ENCODE measurements at places on chromosomes 2 and 18.
A peak's percentile ranks its signal among the peaks of the same experiment; 100 is the strongest.

- no peak for DNase-seq
Observed at GRCh38 chr18:22556222-22557167, 138.8 kb upstream of the CTAGE1 start.

GRCh38 chr2:229226382-229226781, 44.7 kb downstream of the PID1 start:
- DNase-seq: no peak

- no peak for DNase-seq
Observed at GRCh38 chr2:174180165-174180724, 68.1 kb downstream of the OLA1 start.

GRCh38 chr2:126860385-126860784, 38.3 kb upstream of the TEX51 start:
- DNase-seq: no peak

DNA sequence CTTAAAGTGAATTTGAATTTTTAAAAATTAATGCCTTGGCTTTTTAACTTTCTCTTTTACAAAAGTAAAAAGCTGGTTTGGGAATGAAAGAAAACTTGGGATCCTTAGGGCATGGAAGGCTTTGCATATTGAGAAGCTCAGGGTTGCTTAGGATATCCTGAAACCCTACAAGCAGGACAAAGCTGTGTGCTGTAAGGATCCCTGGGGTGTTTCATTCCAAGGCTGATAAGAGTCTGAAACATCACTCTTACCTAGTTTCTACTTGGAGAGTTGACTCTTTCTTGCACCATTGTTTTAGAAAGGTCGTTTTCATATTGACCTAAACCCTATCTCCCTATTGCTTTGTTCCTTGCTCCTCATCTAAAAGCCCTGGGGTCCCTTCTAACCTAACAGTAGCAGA, 325.9 kb upstream of the NT5C1B start:
- no peak for DNase-seq

DNA sequence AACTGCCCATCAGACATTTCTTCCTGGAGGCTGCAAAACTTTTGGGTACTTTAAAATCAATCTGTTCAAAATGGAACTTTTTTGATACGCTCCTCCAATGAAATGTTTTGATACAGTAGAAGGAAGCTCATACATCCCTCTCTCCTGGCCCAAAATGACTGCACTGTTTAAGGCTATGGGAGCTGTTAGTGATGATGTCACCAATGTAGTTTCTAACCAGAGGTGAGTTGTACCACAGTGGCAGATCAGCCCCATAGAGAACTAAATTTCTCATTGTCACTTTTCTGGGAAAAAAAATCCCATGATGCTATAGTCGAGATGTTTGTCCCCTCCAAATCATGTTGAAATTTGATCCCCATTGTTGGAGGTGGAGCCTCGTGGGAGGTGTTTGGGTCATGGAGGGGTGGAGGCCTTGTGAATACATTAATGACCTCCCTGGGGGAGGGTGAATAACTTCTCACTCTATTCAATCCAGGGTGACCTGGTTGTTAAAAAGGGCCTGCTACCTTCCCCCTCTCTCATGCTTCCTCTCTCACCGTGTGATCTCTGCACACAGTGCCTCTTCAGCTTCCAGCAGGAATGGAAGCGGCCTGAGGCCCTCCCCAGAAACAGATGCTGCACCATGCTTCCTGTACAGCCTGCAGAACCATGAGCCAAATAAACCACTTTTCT, 117.4 kb upstream of the NPAS2 start:
- DNase-seq: no peak

DNA sequence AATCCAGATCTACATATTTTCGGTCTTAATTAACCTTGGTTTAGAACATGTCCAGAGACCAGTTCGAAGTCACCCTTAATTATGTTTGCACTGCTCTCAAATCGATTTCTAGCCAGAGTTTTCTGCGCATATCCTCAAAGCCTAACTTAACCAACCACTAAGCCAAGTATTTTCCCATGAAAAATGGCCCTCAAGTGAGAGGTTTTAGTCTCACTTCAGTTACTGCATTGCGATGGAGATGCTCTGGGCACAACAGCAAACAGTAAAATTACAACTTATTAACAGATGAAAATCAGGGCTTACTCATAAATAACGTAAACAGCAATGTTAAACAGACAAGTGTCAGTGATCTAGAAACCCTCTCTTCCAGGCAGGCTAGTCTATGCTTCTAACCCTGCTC, 4.5 kb downstream of the RTN4 start:
- DNase-seq: no peak

GRCh38 chr2:163656622-163657280, 79.1 kb downstream of the FIGN start:
- no peak for DNase-seq

GRCh38 chr18:8756571-8756970, 51.2 kb downstream of the MTCL1 start:
- no peak for DNase-seq

- DNase-seq: no peak
Observed at GRCh38 chr2:237304763-237305514, 109.0 kb downstream of the COL6A3 start.

DNA sequence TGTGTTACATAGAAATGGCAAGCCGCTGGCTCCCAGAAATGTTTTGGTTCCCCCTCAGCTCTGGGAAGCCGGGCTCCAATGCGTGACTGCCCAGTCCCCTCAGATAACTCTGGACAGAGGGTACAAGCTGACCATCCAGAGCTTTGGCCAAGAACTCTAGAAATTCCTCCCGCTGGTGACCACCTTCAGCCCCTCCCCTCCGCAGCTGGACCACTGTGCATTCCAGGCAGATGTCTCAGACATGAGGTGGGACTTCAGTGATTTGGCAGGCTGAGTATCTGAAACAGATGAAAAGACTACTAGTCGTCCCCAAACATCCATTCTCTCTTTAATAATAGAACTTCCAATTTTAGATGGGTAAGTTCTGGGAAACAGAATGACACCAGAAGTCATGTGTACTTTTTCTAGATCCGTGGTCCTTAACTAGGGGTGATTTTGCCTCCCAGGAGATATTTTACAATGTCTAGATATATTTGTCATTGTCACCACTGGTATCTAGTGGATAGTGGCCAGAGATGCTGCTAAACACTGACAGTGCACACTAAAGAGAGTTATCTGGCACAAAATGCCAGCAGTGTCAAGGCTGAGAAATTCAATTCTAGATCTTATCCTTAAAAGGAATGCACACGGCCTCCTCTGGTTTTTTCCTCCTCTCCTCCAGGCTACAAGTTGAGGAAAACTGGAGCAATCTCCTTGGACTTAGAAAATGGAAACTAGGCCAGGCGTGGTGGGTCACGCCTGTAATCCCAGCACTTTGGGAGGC, 294.3 kb downstream of the SRBD1 start:
- no peak for DNase-seq

- DNase-seq: peak; percentile 80
Observed at GRCh38 chr2:227471924-227472264, at the start of gene AGFG1. AGFG1 (plus strand) TSS chr2:227472156; CDS start chr2:227472422, 266 bp downstream.

DNA sequence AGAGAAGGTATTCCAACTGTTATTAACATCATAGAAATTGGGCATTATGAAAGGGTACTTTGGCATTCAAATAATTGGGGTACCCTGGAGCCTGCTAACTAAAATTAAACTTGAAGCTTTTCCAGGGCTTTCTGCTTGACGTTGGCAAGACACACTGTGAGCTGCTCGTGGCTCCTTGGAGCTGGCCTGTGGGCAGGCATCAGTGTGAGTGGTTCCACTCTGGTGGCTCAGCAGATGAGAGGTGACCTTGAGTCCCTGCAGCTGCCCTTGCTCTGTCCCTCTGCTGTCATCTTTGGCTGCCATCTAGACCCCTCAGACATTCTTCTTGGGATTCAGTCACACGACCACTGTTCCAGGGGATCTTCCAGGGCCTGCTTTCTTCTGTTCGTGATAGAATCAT, 6.7 kb downstream of the CNNM3 start:
- DNase-seq: no peak

DNA sequence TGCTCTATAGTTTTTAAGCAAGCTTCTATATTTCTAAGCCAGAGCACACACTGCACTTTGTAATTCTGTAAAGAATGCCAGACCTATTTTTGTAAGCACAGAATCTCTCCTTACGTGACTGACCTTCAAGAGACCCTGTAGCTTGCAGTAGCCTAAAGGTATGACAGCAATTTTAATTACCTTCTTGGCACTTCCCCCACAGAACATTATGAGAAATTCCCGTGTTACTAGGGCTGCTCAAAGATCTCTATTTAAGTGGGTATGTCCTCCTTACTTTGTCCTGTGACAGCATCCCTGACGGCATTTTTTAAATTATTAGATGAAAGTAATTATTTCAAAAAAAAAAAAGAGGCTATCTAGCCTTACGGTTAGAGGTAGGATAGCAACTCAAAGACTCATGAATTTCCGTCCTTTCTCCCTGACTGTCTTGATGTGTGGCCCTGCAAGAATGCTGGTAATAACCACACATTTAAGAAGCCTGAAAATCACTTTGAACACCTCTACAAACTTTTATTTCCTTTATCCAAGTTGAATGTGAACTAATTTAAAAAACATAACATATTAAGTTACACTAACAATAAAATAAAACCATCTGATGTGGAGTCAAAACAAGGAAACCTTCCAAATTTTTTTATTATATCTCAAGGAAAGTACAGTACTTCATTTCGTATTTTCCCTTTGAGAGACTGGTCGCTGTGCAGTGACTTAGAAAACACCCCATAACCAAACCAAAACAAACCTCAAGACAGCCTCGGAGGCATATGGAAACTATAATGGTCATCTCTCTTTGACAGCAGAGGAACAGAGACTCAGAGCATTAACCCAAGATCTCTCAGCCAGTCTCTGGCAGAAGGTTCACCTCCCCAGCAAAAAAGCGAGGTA, 54.9 kb downstream of the THUMPD2 start:
- no peak for DNase-seq

- DNase-seq: no peak
Observed at GRCh38 chr18:78696698-78697435, 282.8 kb upstream of the SALL3 start.

- no peak for DNase-seq
Observed at GRCh38 chr2:23280401-23280800, 104.6 kb upstream of the KLHL29 start.

DNA sequence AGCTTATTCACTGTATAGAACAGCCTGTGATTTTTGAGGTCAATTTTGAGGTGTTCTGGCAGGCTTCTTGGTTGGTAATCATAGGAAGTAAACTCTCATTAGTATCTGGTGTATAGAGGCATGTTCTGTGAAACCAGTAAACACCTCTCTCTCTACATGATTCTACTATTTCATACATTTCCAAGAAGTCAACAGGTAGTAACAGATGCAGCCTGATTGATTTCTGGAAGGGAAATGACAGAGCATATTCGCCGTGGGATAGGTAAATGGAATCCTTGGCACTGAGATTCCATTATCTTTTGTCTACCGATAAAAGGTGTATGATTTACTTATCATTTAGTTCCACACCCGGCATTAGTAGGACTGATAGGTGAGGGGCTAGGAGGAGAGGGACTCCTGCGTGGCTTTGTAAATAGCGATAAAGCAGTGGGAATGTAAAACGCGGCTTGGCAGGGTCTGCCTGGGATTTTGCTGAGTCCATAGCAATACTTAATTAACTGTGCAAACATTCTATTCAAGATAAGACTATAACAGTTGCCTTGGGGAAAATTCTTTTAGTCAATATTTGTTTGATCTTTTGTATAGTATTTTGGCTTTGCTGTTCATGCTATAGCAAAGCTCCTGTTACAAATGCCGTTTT, 32.3 kb downstream of the LYPD6B start:
- DNase-seq: no peak

- no peak for DNase-seq
Observed at GRCh38 chr2:85778646-85779379, 25.0 kb downstream of the ATOH8 start.

DNA sequence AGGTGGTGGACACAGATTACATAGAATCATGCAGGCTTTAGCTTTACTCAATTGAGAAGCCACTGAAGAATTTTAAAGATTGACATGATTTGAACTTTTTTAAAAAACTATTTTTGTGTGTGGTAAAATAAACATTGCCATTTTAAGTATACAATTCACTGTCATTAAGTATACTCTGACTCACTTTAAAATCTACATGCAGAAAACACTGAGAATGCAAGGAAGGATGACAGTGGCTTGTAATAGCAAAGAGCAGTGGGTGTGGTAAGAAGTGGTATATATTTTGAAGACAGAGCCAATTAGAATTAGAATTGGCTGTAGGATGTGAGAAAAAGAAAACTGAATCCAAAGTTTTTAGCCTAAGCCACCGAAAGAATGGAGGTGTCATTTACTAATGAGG, 14.9 kb downstream of the TRMT61B start:
- no peak for DNase-seq

- no peak for DNase-seq
Observed at GRCh38 chr2:67755156-67755882, 307.5 kb downstream of the C1D start.

GRCh38 chr2:9693196-9693491, 62.3 kb upstream of the YWHAQ start:
- no peak for DNase-seq

DNA sequence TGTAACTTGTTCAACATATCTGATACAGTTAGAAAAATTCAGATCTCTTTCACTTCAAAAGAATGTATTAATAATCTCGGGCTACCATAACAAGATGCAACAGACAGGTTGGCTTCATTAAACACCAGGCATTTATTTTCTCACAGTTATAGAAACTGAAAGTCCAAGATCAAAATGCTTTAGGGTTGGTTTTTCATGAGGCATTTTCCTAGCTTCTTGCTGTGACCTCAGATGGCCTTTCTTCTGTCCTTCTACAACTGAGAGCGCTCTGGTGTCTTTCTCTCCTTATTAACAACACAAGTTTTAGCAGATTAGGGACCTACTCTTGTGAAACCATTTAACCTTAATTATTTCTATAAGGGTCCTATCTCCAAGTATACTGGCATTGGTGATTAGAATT, 452.5 kb downstream of the ZNF804A start:
- DNase-seq: no peak

- DNase-seq: no peak
Observed at GRCh38 chr18:3029215-3029952, 16.4 kb upstream of the LPIN2 start.

DNA sequence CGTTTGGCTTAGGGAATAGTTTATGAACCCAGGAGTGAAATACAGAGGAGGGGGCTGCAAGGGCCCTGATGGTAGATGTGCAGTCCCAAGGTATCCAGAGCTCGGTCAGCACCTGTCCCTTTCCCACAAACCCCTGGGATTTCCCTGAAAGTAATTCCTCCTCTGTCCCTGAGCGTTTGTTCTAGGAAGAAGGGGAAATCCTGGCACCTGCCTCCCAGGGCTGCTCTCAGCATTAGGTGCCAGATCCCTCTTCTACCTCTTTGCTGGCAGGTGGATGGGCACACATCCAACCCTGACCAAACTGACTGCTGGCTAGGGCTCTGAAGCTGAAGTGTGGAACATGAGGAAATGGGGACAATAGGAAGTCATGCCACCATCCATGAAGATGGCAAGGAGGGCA, 824.0 kb downstream of the SLC4A3 start:
- no peak for DNase-seq

DNA sequence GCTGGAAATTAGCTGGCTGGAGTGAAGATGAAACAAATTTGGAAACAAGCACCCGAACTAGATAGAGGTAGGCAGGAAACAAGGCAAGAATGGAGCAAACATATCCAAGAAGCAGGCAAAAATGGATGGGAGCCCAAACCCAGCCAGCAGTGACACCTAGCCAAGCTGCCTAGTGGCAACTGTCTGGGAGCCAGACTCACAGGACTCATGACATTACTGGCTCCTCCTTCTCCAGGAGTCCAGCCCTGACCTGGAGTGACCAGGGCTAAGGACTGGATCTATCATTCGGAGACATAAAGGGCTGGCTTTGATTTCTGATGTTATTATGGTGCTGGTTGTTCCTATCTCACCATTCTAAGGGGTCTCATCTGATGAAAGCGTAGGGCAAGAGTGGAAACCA, 21.3 kb upstream of the ALK start:
- DNase-seq: no peak
